ENCODE measurements at places on chromosomes 5 and 9. TPM values are rescaled to one million over a fixed set of nuclear protein-coding genes. Genes with fewer than 3 reads are reported as not detected.

The HRCT1 gene
- total RNA-seq = not detected

- no peak overlapping the region for H3K27ac ChIP-seq
- H3K36me3 ChIP-seq = no peaks in the 10 kb centered on the region
- DNase-seq = no peak
- H3K27me3 ChIP-seq = no peaks in the 10 kb centered on the region
- H3K4me3 ChIP-seq = no peak overlapping the region
- H3K4me1 ChIP-seq = peaks cover 14% of the 10 kb centered on the region
These were observed 32.8 kb upstream of the UBAC1 start for GRCh38 chr9:135993765-135994500.

GRCh38 chr5:34047774-34048572, 5.0 kb upstream of the C1QTNF3 start:
- no peaks in the 10 kb centered on the region for H3K36me3 ChIP-seq
- H3K27me3 ChIP-seq = no peaks in the 10 kb centered on the region
- H3K27ac ChIP-seq = no peak overlapping the region
- DNase-seq = no peak
- H3K4me3 ChIP-seq = no peak overlapping the region

DNA sequence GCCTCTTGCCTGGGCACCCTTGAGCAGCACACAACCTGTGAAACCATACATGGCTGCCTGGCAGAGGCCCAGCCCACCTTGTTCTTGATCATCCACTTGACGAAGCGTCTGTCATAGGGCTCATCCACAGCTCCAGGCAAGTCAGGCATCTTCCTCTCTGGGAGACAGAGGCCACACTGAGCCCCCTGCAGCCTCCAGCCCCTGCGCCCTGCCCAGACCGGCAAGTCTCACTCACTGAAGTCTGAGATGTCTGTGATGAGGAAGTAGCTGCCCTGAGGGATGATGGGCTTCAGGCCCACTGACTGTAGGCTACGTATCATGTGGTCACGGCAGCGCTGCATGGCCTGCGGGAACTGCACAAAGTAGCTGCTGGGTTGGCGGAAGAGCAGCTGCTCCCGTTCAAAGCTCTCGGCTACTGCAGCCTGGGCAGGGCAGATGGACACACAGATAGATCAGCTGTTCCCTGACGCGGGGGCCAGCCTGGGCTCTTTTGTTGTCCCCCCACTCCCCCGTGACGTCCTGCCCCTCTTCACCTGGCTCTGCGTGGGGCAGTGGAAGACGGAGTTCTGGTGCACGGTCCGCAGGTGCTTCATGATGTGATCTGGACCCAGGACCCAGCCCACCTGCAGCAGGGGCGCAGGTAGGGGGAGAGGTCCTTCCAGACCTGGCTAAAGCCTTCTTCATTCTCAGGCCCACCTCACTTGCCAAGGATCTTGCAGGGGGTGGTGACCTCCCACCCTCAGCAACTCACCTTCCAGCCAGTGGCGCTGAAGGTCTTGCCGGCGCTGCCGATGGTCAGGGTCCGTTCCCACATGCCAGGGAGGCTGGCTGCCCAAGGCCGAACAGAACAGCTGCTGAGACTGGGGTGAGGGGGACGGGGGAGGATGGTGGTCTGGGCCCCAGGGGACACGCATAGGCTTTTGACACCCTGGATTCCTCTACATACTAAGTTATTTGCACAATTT, 5.9 kb upstream of the SPOUT1 start:
- H3K27me3 ChIP-seq = no peaks in the 10 kb centered on the region
- H3K4me3 ChIP-seq = no peak overlapping the region
- H3K4me1 ChIP-seq = no peaks in the 10 kb centered on the region
- H3K27ac ChIP-seq = no peak overlapping the region
- no peak for DNase-seq

DNA sequence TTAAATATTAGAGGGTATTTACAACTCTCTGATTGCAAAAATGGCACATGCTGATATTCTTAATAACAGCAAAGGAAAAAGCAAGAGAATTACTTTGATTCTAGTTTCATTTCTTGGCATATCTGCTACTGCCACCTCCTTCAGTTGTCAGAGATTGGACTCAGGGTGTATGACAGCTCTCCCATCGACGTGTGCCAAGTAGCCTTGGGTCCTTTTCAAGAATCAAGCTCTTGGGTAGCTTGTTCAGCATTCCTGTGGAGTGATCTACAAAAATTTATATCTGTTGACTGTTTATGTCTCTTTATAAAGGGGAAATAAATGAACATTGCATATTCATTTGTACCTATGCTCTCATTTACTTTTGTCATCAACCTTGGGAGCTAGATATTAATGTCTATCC, 315.6 kb downstream of the PRR16 start:
- no peaks in the 10 kb centered on the region for H3K4me1 ChIP-seq
- no peak overlapping the region for H3K27ac ChIP-seq
- no peaks in the 10 kb centered on the region for H3K27me3 ChIP-seq
